ENCODE measurements at places on chromosomes 1 and 21. TPM values are rescaled to one million over a fixed set of nuclear protein-coding genes. Genes with fewer than 3 reads are reported as not detected.
A peak's percentile ranks its signal among the peaks of the same experiment; 100 is the strongest.

DNA sequence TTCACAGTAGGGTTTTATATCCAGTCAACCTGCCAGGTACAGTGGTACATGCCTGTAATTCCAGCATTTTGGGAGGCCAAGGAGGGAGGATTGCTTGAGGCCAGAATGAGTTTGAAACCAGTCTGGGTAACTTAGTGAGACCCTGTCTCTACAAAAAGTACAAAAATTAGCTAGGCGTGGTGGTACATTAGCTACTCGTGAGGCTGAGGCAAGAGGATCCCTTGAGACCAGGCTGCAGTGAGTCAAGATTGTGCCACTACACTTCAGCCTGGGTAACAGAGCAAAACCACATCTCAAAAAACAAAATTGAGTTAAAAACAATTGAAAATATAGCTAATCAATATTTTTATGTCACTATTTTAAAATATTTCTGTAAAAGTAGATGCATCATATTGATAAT is 33.2 kb downstream of the DDI2 start:
- H3K27me3 ChIP-seq, result no peaks in the 10 kb centered on the region
- H3K4me1 ChIP-seq, result no peaks in the 10 kb centered on the region
- no peak overlapping the region for H3K27ac ChIP-seq
- no peak for DNase-seq

DNA sequence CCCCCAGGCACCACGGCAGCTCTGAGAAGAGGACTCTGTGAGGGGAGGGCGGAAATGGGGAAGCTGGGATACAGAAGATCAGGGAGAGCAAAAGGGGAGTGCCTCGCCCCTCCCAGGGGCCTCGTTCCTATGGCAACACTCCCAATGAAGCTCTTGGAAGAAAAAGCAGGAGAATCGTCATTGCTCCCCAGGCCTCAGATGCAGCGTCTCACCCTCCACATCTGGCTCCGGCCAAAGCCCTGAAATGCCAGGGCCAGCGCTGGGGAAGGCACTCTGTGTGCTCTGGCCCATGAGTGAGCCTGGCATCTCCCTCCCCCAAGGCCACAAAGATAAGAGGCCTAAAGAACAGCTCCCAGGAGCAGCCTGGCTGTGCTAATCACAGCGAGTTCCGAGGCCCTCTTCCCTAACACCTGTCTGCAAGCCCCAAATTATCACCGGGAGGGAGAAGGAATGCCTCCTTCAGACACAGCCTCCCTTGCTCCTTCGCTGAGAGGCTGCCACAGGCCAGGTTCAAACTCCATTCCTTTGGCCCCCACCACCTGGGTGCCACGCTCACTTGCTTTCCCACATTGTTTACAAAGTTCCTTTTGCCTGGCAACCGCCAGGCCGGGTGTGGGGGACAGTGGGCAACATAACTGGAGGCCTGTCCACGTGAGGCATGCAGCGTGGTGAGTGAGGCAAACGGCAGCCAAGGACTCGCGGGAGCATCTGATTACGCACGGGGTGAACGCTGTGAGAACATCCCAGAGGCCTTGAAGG is 27.8 kb downstream of the ECE1 start:
- no peak overlapping the region for H3K4me3 ChIP-seq
- peak overlapping the region; percentile 92 for H3K27ac ChIP-seq
- peaks cover 49% of the 10 kb centered on the region for H3K36me3 ChIP-seq
- no peaks in the 10 kb centered on the region for H3K27me3 ChIP-seq
- DNase-seq, result peak; percentile 74

GRCh38 chr1:170537798-170538503 is 6.0 kb downstream of the GORAB start:
- H3K4me3 ChIP-seq, result no peak overlapping the region
- peaks cover 2% of the 10 kb centered on the region for H3K36me3 ChIP-seq
- peaks cover 9% of the 10 kb centered on the region for H3K4me1 ChIP-seq
- H3K27ac ChIP-seq, result no peak overlapping the region
- peak; percentile 21 for DNase-seq

GRCh38 chr1:200034761-200035396 is 7.4 kb downstream of the NR5A2 start:
- H3K27ac ChIP-seq, result no peak overlapping the region
- H3K4me3 ChIP-seq, result peak overlapping the region; percentile 33
- peaks cover 8% of the 10 kb centered on the region for H3K4me1 ChIP-seq
- peaks cover 32% of the 10 kb centered on the region for H3K27me3 ChIP-seq
- peak; percentile 38 for DNase-seq

The SLAMF6 gene
- total RNA-seq, result not detected

The PRDM15 gene
- 12.9 TPM for total RNA-seq

The CYP4A11 gene
- not detected for total RNA-seq

The UBL4B gene
- not detected for total RNA-seq

The THEM5 gene
- not detected for total RNA-seq
